Activated naive CD4-positive, alpha-beta T cell treated with anti-CD3 and anti-CD28 coated beads, Interleukin-2, amount 10 ng/mL, durations not matched to agents 7 days and 5 days (primary cell): ENCODE measurements at places on chromosomes 7 and 10.

DNA sequence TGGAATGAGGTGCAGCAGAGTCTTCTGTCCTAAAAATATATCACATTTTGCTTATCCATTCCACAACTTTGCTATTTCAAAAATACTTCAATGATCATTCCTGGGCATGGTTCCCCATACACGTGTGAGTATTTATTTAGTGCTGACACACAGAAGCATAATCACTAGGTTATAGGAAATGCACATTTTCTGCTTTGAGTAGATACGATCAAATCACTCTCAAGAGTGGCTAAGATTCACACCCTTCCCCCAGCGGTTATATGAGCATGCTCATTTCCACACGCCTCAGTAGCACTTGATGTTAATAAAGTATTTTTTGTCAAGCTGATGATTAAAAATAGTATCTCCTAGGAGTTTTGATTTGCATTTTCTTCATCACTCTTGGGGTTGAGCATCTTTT, 93.5 kb upstream of the LRRC4 start:
- no peak for DNase-seq

- no peak for DNase-seq
These were observed 124.7 kb downstream of the CUBN start for GRCh38 chr10:17004801-17005380.

DNA sequence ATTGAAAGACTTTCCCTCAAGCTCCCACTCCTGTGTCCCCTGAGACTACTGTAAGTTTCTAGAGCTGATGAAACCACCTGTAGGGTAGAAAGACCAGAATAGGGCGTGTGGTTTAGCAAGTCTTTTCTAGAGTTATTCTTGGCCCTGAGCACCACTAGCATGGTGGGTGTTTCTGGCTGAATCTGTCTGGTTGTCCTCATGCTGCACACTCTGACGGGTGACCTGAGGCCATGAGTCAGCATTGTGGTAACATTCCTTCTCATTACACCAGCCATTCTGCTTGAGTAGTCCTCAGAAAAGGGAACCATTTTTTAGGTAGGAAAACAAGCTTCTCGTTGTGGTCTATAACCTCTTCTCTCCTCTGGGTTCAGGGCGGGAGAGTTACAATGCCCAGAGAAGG, 250.3 kb downstream of the SNX13 start:
- DNase-seq = no peak

GRCh38 chr10:71694039-71694501, 25.5 kb downstream of the C10orf105 start:
- no peak for DNase-seq

GRCh38 chr10:31677195-31678138, 251.2 kb downstream of the ARHGAP12 start:
- DNase-seq = no peak

DNA sequence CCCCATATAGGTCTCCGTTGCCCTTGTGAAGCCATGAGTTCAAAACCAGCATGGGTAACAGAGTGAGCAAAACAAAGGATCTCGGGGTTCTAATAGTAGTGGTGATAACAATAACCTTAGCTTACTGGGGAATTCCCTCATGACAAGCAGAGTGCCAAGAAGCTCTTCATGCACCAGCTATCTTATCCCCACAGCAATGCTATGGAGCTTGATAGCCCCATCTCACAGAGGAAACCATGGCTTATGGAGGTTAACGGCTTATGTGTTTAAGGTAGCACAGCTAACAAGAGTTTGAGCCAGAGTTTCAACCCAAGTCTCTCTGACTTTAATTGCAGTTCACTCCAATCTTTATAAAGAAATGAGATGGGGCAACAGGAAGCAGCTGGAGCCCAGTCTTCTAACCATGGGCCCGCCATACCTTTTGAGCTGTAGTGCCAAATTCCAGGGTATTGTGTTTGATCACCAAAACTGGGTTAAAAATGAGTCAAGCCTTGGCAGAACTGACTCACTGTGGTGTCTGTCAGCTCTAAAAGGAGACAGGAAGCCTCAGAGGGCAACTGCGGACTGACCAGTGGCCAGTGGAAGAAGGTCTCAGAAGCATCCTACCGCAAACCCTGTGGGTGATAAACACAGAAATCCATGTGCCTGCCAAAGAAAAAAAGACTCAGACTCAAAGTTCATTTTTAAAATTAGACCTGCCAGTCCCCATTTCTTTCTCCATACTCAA, 16.5 kb upstream of the PLAU start:
- no peak for DNase-seq

- DNase-seq = no peak
These were observed 30.7 kb downstream of the ANKIB1 start for GRCh38 chr7:92276460-92276864.

- no peak for DNase-seq
These were observed 1238.9 kb downstream of the XPNPEP1 start for GRCh38 chr10:108684431-108684830.

DNA sequence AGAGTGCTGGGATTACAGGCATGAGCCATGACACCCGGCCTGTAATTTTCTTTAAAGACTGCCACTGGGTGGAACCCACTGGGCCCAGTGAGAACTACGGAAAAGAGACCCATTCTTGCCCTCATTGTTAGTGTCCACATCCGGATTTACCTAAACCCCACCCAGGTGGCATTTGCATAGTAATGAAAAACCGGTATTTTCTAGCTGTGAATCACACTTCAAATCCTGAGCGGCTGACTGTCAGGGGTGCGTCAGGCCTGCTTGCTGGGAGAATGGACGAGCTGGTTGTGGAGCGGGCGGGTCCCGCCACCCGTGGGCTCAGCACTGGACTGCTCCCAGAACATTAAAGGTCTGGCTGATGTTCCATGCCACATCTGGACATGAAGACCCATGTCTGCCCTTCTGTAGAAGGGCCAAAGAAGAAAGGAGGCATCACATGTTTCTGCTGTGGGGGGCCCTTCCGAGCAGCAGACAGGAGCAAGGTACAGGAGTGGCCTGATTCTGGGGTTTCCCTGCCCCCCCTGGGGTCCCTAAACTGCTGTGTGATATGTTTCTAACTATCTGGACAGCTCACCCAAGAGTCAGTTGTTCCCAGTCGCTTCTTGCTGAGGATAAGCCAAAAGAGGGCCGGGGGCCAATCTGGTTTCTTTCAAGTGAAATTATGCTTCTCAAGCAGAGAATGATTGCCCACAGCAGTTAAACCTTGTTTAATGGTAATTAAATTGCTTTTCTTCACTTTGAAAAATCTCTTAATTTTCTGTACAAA, 46.4 kb downstream of the KIAA1217 start:
- DNase-seq = no peak
